Stimulated activated CD4-positive, alpha-beta T cell treated with anti-CD3 and anti-CD28 coated beads, Interleukin-1b, Interleukin-23, amount 100 ng/mL, for 4 hours (primary cell): ENCODE measurements at places on chromosomes 4 and X.

- DNase-seq: no peak
These were observed 141.4 kb downstream of the ZIC3 start for GRCh38 chrX:137707348-137707747.

GRCh38 chrX:131734621-131735020 lies 190.7 kb downstream of the OR13H1 start:
- peak; percentile 68 for DNase-seq

DNA sequence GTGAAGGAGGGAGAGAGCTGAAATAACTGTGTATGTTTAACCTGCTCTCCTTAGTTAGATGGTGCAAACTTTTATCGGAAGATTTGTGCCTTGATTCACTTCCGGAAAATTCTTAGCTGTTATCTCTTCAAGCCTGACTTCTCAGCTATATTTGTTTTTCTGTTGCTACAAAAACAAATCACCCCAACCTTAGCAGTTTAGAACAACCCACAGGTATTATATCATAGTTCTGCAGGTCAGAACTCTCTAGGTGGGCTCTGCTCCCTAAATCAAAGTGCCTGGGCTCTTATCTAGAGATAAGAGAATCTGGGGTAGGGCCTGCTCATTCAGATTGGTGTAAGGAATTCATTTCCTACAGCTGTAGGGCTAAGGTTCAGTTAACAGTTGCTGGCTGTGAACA lies 15.1 kb upstream of the CEP135 start:
- no peak for DNase-seq

GRCh38 chrX:20252381-20253231 lies 14.1 kb downstream of the RPS6KA3 start:
- DNase-seq: peak; percentile 63

- DNase-seq: no peak
These were observed 140.7 kb downstream of the TMEM164 start for GRCh38 chrX:110143454-110144210.

- no peak for DNase-seq
These were observed 139.8 kb upstream of the KIT start for GRCh38 chr4:54517781-54518444.

GRCh38 chr4:26877961-26878360 lies 17.3 kb downstream of the STIM2 start:
- no peak for DNase-seq

- no peak for DNase-seq
These were observed 323.1 kb downstream of the MAPK10 start for GRCh38 chr4:86036736-86037135.

DNA sequence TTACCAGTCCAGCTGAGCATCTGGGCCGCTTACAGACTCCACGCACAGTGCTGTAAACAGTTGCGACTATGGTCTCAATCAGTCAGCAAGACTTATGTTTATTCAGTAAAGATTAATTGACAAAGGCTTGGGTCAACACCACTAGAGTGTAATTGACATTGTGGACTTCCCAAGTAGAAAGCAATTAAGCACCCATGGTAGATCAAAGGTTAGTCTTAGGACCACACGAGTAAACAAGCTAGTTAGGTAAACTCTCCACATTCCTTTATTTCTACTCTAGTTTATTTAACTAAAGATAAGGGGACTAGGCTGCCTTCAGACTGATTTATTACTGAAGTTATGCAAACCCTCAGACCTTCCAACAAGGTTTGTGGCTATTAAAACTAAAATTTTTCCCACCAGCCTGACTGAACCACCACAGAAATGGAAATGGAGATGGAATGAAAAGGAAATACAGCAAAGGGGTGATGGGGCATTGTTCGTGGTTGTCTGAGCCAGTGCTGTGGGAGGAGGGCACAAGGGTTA lies 44.2 kb downstream of the MTHFD2L start:
- no peak for DNase-seq

DNA sequence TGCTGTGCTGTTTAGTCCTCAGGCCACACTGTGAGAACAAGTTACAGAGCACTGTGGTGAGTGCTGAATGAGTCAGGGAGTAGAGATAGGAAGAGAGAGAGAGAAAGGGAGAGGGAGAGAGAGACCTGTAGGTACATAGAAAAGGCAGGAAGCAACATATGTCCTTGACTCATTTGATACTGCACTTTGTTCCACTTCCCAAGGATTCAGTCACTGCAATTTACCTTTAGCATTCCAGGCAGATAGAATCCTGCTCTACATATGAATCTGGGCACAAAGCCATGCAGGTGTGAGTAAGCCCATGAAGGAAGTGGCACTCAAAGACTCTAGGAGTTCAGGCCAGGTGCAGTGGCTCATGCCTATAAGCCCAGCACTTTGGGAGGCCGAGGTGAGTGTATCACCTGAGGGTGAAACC lies 1.0 kb upstream of the DAPP1 start:
- DNase-seq: no peak

DNA sequence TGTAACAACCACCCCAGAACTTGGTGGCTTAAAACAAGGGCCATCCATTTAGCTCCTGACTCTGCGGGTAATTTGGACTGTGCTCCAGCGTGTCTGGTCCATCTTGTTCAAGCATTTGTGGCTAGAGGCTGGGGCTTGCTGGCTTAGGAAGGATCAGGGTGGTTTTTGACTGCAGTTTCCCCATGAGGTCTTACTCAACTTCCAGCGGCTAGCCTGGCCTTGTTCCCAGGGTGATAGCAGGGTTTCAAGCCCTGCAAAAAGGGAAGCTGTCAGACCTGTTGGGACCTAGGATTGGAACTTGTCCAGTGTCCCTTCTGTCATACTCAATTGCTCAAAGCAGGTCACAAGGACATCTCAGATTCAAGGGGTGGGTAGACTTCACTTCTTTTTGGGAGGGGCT lies 205.9 kb downstream of the STIM2 start:
- no peak for DNase-seq

DNA sequence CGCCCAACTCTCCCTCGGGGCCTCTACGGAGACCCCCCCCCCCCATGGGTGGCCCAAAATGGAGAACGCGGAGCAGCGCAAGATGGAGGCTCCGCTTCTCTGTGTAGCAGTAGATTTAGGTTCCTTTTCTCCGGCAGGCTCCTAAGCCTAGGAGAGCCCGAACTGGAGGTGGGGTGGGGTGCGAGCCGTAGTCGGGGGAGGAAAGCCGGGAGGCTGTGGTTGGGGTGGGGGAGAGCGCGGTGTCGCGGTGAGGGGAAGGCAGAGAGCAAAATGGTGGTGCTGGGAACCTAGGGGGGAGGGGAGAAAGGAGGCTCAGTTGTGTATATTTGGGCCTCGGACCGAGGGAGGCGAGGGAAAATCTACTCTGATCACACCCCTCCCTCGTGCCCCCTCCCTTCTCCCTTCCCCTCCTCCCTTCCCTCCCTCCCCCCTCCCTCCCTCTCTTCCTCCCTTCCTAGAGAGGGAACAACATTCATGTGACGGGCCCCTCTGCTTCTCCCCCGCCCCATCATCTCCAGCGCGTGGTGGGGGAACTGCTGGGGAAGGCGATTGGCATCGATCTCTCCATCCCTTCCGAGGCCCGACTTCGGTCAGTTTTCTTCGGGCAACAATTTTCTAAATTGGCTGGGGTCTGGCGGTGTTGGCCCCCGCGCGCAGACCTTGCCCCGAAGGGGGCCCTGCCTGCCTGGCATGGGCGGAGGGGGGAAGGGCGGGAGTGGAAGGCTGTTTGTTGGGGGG lies at the start of gene STAG2:
TSS of gene STAG2 (plus strand) at position 439 of the 738 bp plus-strand sequence. CDS start 60,922 bp downstream, outside the sequence.
- peak; percentile 18 for DNase-seq

- no peak for DNase-seq
These were observed 498.4 kb downstream of the PDGFC start for GRCh38 chr4:156473151-156473550.

GRCh38 chrX:11376163-11376562 lies 83.0 kb downstream of the AMELX start:
- no peak for DNase-seq

- DNase-seq: no peak
These were observed 768 bp downstream of the CLCN4 start for GRCh38 chrX:10157543-10157942.

DNA sequence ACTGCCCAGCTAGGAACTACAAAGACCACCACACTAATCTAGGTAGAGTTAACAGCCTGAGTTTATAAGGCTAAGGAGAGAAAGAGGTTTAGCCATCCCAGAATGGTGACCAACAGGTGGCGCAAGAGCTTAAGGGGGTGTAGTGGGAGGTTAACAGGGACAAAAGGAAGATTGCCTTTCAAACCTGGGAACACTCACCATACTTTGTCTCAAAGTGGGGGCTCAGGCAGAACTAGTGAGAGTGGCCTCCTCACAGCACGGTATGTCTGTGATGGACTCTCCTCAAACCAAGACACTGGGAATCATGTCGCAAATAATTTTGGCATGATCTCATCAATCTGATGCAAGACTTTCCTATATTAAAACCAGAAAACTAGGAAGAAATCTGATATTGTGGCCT lies 23.4 kb downstream of the CCNI start:
- DNase-seq: peak; percentile 59

DNA sequence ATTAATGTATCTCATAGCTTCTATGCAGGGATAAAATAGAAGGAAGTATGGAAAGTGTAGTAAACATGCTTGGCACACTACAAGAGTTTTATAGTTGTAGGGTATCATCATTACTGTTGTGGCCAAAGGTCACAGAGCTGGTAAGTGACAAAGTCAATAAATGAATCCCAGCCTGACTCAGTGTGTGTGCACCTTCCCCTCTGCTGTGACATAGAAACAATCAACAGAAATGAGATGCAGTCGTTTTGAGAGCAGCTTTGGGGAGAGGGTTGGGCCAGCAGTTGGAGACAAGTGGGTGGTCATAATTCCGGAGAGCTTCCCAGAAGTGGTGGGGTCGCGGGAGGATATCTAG lies 82.4 kb upstream of the RBPJ start:
- DNase-seq: no peak

- no peak for DNase-seq
These were observed 100.9 kb upstream of the RADX start for GRCh38 chrX:106510713-106511403.

- no peak for DNase-seq
These were observed 1413.6 kb downstream of the PCDH7 start for GRCh38 chr4:32133734-32134133.

GRCh38 chr4:107719207-107719921 lies 670 bp downstream of the PAPSS1 start:
- DNase-seq: no peak

DNA sequence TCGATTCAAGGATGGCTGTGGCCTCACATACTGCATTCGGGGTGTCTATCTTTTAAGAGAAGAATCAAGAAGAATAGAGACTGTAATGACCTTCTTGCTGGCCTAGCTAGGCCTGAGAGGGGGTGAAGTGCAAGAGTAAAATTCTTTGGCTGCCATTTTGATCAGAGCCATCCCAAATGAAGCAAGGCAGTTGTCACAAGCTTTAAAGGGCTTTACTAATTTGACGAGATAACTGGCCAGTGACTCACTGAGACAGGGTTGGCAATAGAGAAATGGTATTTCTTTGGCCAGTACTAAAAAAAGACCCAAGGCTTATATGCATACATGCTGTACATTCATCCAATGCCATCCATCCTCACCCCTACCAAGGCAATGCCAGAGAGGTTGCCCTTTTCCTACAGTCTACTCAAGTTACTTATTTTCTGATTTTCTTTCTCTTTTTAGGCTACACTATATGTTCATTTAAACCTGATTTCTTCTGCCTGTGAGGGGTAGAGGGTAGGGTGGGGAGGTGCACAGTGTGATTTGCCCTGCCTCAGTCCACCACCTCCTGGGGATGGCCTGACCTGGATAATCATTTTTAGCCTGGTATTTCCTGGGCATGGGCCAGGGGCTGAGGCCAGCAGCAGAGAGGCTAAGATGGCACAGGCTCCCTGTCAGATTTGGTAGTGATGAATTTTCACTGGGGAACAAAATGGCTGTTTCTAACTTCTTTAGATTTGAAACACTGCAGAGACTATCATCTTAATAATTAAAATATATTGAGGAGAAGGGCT lies 32.2 kb downstream of the ATG4A start:
- no peak for DNase-seq

GRCh38 chr4:82248903-82249632 lies 124.7 kb downstream of the HNRNPD start:
- no peak for DNase-seq

- no peak for DNase-seq
These were observed 33.4 kb upstream of the KLHL34 start for GRCh38 chrX:21691512-21692018.

- DNase-seq: no peak
These were observed 41.1 kb downstream of the AMMECR1 start for GRCh38 chrX:110276778-110277177.

- DNase-seq: no peak
These were observed 52.0 kb upstream of the GLRB start for GRCh38 chr4:157023941-157024340.

DNA sequence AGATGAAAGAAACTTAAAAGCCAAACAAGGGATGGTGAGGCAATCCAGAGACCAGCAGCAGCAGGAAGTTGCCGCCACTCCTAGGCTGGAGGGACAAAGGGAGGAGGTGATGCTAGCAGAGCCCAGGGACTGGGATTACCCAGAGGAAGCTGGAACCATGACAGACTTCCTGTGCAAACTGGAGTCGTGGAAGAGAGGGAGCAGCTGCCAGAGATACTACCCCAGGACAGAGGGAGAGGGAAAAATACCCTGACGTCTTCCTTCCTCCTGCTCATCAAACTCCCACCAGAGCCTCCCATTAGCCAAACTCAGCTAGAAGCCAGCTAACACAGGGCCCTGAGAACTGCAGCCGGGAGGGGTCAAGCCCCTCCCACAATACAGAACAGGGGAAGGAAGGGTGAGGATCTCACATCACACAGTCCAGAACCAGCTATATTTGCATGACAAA lies 101.2 kb upstream of the KLF3 start:
- no peak for DNase-seq

- DNase-seq: no peak
These were observed 20.7 kb downstream of the SETD7 start for GRCh38 chr4:139535228-139535870.

DNA sequence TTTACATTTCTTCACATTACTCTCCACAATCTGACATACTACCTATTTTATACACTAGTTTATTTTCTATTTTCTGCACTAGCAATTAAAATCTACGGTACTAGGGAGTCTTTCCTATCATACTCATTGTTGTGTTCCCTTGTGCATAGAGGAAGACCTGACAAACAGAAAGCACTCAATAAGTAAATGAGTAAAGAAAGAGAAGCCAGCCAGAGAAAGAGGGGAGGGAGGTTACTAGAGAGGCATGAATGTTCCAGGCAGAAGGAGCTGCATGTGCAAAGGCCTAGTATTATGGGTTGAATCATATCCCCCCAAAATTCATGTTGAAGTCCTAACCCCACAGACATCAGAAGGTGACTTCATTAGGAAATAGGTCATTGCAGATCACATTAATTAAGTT lies 114.0 kb downstream of the ZAR1 start:
- DNase-seq: no peak

GRCh38 chr4:143386812-143387211 lies 50.1 kb downstream of the GAB1 start:
- DNase-seq: no peak

DNA sequence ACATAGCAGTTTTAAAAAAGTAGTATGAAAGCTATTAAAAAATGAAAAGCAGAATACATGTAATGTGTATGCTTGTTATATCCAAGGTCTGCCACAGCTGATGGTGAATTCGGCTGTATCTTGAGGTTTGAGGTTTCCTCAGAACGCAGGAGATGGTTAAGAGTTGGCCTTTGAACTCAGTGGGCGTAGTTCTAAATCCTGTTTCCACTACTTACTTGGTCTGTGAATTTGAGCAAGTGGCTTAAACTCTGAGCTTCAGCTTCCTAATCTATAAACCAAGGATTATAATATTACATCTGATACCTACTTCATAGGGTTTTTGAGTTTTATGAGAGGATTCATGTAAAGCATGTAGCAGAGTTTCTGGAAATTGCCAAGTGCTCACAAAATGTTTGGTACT lies 125.2 kb downstream of the STIM2 start:
- DNase-seq: no peak

GRCh38 chr4:94452476-94453371 lies 982 bp downstream of the PDLIM5 start:
- DNase-seq: no peak

- no peak for DNase-seq
These were observed 7.2 kb downstream of the ZFP42 start for GRCh38 chr4:188002751-188003150.
